Mesenteric fat pad (tissue), 1 donor: ENCODE measurements at places on chromosomes 7 and 10. TPM values are rescaled to one million over a fixed set of nuclear protein-coding genes. Genes with fewer than 3 reads are reported as not detected.

GRCh38 chr7:140888087-140888486 is 36.6 kb downstream of the BRAF start:
- DNase-seq, result no peak

DNA sequence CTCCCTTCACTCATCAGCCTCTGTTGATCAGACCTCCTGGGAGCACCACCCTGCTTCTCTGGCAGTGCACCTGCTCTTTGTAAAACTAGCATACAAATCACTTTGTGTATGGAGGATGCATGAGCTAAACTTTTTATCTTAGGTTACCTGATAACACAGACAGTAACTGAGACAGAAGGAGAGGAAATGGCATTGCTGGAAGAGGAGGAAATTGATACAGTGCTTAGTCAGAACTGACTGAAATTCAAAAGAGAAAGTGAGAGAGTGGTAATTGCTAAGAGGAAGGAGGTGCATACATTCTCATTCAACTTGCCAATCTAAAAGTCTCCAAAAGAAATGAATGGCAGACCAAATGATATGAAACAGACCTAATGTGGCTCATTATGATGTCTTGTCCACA is 1120.7 kb downstream of the GATA3 start:
- DNase-seq, result no peak

DNA sequence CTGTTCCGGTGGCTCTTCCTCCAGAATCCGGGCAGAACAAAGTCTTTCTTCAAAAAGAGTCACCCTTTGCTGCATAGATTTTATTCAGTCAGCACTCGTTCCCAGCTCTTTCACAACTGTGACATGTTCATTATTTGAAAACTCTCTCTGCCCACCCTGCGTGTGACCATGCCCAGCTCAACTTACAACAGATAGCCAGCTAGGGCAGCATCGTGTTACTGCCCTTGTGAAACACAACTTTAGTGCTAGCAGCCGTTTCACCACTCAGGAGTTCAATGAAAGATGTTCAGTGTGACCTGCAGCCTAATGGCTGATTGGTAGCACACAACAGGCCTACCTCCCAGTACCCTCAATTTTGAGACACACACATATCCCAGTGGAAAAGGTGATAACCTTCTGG is 57.9 kb downstream of the ZNF438 start:
- no peak for DNase-seq

Gene TMEM270
- not detected for total RNA-seq

Gene MUC12
- 0.32 TPM for total RNA-seq
